Stimulated activated CD8-positive, alpha-beta memory T cell treated with anti-CD3 and anti-CD28 coated beads, Interleukin-4, amount 100 ng/mL, for 4 hours (primary cell): ENCODE measurements at places on chromosomes 4 and X.

- no peak for DNase-seq
Measured at GRCh38 chr4:94660614-94661013, 97.1 kb upstream of the BMPR1B start.

- DNase-seq = no peak
Measured at GRCh38 chrX:133971586-133971985, 13.8 kb downstream of the GPC3 start.

DNA sequence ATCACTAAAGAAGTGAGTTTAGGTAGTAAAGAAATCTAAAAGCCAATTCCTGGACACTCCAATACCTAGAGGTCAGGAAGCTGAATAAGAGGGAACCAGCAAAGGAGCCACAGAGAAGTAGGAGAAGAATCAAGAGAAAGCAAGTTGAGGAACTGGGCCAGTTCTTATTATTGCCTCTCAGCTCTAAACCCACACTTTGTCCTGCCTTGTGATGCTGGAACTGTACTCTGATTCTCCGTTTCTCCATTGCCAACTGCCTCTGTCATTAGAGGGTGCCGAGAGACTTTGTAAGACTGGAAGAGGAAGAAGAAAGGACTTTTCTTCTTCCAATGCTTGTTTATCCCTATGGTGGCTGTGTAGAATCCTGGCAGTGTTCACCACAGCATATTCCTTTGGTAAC is 38.6 kb downstream of the NSUN7 start:
- DNase-seq = no peak

- no peak for DNase-seq
Measured at GRCh38 chr4:94452476-94453371, 982 bp downstream of the PDLIM5 start.

- DNase-seq = no peak
Measured at GRCh38 chrX:20397587-20397986, 130.9 kb upstream of the RPS6KA3 start.

DNA sequence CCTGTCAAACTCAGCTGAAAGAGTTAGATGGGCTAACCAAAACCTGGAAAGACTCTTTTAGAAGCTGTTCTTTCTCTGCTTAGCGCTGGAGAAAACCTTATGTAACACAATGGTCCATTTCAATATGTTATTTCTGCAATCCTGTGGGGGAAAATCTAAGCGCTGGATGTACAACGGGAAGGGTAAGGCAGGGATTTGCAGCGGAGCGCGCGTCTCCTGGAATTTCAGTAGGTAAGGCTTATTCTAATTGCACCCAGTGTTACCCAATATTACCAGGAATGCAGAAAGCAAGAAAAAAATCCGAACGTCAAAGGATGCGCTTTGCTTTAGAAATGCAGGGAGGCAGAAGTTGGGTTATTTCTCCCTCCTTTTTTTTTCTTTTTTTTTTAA is 2.0 kb downstream of the HS3ST1 start:
- DNase-seq = no peak

GRCh38 chr4:163959932-163960331 is 465.4 kb downstream of the TMA16 start:
- DNase-seq = no peak

- no peak for DNase-seq
Measured at GRCh38 chrX:119688911-119689321, 4.1 kb downstream of the SEPTIN6 start.

GRCh38 chr4:132195176-132195575 is 953.9 kb upstream of the PCDH10 start:
- no peak for DNase-seq

DNA sequence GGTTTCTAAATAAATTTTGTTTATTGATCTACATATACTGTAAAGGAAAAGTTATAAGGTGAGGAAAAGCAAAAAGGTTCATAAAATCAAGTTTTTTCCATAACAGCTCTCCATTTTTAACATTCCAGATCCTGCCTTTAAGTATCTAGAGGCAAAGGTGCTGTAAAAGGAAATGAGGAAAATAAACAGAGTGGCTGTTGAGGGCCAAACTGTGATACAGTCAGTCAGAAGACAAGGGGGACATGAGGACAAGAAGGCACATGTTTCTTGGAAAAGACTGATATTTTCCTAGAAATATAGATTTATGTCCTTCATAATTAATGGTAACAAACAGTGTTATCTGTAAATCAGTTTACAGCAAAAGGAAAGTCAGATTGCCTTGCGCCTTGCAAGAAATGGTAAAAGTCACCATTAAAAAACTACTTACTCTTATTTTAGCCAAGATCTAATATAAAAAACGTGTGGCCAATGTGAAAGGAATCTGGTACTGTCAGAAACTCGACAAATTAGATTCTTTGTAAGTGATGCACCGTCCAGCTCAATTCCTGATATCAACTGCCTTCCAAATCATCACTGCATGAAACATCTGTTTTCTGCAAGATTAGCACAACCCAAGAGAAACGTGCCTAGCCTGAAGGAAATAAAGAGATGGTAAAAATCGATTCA is 34.0 kb upstream of the VEGFD start:
- no peak for DNase-seq

- no peak for DNase-seq
Measured at GRCh38 chrX:136322064-136322463, 21.3 kb downstream of the ADGRG4 start.

- DNase-seq = no peak
Measured at GRCh38 chr4:158042591-158043030, 130.2 kb downstream of the GASK1B start.

- DNase-seq = no peak
Measured at GRCh38 chr4:93767917-93768316, 60.6 kb upstream of the ATOH1 start.

DNA sequence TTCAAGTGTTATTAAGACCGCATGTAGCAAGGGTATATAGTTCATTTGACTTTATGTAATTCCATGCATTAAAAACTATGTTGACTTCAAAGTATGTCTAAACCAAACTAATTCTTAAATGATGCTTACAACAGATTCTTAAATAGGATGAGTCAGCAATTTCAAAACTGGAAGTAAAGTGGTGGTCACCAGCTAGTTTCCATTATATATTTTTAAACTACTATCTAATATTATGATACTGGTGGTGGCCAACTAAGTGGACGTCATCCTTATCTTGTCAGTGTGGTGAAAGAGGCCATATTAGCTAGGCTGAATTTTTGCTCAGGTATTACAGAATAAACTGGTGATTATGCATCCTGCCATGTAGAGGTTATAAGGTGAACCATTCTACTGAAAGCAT is 1.2 kb downstream of the IL15 start:
- no peak for DNase-seq

DNA sequence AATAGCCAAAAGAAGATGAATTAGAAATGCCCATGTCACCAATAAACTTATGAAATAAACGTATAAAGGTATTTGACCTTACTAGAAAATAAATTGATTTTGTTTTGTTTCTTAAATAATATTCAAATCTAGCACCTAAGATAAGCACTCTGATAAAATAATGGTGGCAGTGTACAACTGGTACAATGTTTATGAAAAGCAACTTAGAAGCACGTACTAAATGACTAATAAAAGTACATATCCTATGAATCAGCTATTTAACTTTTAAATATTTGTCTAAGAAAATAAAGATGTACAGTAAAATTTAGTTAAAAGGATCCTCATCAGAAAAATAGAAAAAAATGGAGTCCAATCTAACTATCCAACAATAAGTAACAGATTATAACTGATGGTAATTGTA is 6.7 kb downstream of the MANBA start:
- no peak for DNase-seq

- DNase-seq = no peak
Measured at GRCh38 chrX:150607201-150607600, 38.8 kb downstream of the MTM1 start.

DNA sequence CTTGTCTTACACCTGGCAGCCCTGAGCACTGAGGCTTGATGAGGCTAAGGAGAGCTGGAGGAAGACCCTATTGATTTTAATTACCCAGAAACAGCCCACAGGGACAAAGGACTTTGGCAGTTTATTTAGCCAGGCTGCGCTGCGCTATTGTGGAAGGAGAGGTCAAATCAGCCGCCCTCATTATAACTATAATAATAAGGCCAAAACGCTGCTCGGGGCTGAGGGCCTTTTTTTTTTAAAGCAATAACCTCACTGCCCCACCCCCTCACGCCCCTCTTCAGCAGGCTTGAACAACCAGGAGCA is 60.6 kb upstream of the NKX1-1 start:
- DNase-seq = no peak

- no peak for DNase-seq
Measured at GRCh38 chrX:39301036-39301435, 499.8 kb downstream of the MID1IP1 start.

DNA sequence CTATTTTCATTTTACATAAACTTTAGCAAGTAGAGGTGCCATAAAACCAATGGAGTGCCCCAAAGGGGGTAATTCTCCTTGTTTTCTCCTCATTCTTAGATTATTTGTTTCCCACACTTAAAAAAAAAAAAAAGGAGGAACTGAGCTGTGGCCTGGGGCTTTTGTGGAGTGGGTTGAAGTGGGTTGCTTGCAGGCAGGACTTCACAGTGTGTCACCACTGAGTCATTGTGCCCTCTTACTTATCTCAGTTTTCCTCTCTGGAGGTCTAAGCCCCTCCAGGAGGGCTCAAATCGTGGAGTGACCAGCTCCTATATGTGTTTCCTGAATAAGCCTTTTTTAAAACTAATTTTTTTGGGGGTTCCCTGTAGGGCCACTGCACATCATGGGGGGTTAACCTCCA is 69.0 kb downstream of the SLC16A2 start:
- DNase-seq = no peak

- no peak for DNase-seq
Measured at GRCh38 chr4:174805746-174806145, 23.3 kb downstream of the GLRA3 start.

DNA sequence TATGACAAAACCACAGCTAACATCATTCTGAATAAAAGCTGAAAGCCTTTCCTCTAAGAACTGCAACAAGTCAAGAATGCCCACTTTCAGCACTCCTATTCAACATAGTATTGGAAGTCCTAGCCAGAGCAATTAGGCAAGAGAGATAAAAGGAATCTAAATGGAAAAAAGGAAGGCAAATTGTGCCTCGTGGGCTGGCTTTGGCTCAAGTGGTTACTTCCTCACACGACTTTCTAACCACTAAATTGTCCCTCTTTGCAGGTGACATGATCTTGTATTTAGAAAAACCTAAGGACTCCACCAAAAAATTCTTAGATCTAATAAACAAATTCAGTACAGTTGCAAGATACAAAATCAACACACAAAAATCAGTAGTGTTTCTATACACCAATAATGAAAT is 57.2 kb downstream of the SCML2 start:
- no peak for DNase-seq

DNA sequence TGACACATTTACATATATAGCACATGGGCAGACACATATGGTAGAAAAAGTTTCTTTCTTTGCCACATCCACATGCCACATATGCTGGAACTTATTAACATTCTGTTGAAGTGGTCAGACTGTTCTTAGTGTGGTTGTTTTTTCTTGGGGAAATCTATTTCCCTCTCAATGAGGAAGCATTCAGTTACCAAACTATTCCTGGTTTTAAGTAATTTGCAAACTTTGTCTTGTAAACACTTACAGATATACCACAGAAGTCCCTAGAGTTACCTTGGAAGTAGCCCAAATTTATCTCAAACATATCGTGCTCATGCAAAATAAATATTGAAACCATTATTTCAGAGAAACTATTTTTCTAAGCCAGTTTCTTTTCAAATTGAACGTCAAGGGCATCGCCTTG is 625.5 kb upstream of the INTU start:
- no peak for DNase-seq

GRCh38 chrX:38112566-38112965 is 106.2 kb downstream of the SYTL5 start:
- DNase-seq = no peak

DNA sequence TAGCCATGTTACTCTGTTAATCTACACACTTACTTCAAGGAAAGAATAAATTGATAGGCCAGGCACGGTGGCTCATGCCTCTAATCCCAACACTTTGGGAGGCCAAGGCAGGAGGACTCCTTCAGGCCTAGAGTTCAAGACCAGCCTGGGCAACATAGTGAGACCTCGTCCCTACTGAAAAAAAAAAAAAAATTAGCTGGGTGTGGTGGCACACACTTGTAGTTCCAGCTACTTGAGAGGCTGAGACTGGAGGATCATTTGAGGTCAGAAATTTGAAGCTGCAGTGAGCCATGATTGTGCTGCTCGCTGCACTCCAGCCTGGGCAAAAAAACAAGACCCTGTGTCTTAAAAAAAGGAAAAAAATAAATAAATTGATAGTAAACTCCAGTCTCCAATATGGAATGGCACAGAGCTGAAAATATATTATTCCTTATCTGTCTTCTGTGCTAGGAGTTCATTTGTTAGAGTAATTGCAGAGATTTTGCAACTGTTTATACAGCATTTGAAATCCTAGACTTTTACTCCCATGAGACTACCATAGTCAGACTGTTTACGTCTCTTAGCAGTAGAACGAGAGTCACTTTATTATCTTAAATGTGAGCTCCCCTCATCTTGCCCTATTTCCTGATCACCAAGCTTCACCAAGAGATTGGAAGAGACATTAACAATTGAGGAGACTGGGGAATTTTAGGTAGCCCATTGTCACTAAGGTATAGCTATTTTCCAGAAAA is 18.8 kb upstream of the TMEM131L start:
- DNase-seq = no peak

- no peak for DNase-seq
Measured at GRCh38 chr4:94516999-94517398, 65.3 kb downstream of the PDLIM5 start.

GRCh38 chr4:53956053-53956452 is 108.4 kb downstream of the CHIC2 start:
- DNase-seq = no peak

DNA sequence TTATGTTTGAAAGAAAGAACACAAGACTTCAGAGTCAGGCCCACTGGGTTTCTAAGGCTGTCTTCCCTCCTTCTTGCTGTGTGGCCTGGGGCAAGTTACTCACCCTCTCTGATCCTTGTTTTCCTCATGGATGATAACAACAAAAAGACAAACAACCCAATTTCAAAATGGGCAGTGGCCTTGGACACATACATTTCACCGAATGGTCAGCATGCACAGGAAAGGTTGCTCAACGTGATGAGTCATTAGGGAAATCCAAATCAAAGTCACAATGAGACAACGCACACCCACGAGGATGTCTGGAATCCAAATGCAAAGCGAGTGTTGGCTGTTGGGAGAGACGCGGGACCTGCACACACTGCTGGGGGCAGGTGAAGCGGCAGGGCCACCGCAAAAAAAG is 50.8 kb upstream of the PPP2R2C start:
- no peak for DNase-seq

DNA sequence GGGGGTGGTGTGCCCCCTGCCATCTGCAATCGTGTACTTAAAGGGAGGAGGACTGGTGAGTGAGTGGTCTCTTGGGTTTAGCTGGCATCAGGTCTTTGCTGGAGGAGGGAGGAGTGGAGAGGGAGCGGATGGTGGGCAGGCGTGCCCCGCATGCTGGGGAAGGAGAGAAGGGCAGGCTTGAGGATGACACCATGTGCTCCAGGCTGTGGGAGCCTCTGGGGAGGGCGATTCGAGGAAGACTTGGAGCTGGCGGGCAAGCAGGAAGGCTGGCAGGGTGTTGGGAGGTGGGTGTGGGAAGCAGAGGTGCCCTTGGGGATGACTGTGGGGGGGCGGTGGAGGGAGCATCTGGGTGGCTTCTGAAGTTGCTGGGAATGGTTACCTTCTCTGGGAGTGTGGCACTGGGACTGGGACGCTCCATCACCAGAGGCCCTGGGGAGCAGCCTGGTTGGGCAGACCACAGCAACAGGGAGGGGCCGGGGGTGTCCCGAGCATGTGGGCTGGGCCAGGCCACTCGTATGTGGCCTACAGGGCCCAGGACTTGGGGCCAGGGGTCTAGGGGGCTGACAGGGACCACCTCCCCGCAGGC is 30.8 kb upstream of the AFAP1 start:
- DNase-seq = no peak
